ENCODE measurements at places on chromosomes 7 and 10.

GRCh38 chr10:33368086-33368485, 33.6 kb upstream of the NRP1 start:
- no peak for DNase-seq

GRCh38 chr10:4051641-4052151, 266.7 kb upstream of the KLF6 start:
- DNase-seq, result no peak

- peak; percentile 3 for DNase-seq
Measured at GRCh38 chr7:101507791-101508252, 121.3 kb downstream of the MYL10 start.

- no peak for DNase-seq
Measured at GRCh38 chr10:59257224-59257623, 80.8 kb downstream of the PHYHIPL start.

DNA sequence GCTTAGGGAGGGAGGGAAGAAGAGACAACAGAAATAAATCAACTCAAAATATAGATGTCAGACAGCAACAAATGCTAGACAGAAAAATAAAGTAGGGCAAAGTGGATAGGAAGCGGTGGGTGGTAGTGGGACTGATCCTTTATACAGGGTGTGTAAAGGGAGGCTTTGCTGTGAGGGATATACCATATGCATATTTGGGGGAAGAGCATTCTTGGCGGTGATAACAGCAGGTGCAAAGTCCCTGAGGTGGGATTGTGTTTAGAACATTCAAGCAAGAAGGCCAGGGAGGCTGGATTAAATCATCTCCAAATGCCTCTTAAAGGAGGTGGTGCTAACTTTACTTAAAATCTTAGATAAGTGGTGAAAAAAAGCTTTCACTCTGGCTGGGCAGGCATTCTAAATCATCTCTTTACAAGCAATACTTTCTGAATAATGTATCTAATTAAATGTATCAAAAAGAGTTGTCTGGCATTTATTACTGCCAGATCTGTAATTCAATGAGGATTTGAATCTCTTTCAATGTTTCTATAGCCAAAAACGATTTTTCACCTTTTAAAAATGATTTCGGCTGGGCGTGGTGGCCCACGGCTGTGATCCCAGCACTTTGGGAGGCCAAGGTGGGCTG, 9.4 kb upstream of the AKR1B15 start:
- no peak for DNase-seq

DNA sequence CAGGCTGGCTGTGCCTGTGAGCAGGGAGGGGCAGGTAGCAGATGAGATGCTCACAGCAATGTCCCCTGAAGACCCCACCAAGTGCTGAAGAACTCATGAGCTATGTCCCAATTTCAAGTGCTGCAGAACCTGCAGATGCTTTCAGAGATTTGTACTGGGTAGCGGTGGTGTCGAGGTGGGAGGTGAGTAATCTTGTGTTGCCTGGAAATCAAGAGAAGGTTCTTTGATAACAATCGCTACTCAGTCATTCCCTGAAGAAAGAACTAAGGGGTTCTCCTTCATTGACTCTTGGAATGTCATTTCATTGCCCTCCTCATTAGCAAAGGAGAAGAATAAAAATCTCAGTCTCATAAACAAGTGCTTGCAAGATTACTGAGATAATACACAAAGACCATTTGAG, 246.4 kb downstream of the EMX2 start:
- DNase-seq, result no peak

GRCh38 chr10:119289227-119289920, 82.0 kb downstream of the GRK5 start:
- no peak for DNase-seq

DNA sequence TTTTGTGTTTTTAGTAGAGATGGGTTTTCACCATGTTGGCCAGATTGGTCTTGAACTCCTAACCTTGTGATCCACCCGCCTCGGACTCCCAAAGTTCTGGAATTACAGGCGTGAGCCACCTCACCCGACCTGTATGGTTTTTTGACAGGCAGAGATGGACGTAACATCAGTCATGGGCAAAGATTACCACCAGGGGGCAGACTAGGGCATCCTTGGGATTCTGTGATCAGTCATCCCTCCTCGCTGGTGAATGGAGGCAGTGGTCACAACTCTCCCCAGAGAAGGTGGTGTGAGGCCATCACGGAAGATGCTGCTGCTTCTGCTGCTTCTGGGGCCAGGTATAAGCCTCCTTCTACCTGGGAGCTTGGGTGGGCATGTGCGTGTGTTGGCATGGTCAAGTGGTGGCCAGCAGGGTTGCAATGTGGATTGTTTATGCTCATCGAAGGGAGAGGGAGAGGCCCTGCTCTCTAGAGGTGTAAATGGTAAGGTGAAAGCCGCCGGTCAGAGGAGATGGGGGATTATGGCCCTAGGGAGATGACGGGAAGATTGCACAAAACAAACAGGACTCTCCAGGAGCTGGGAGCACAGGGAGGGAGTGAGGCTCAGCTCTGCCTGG, 122.7 kb upstream of the PRSS1 start:
- no peak for DNase-seq

DNA sequence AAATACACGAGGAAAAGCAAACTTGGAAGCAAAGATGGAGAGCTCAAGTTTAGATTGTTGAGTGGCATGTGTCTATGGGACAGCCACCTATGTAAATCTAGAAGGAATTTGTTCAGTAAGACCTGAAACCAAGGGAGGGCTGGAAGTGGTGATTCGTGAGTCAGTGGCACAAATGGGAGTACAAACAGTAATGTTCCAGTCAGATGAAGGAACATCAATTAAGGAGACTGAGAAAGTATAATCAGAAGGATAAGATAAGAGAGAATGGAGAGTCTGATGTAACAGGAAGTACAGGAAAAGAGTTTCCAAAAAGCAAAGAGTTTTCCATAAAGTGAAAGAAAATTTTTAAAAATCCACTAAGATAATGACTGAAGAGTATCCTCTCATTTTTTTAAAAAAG, 544.2 kb downstream of the KIF20B start:
- no peak for DNase-seq

DNA sequence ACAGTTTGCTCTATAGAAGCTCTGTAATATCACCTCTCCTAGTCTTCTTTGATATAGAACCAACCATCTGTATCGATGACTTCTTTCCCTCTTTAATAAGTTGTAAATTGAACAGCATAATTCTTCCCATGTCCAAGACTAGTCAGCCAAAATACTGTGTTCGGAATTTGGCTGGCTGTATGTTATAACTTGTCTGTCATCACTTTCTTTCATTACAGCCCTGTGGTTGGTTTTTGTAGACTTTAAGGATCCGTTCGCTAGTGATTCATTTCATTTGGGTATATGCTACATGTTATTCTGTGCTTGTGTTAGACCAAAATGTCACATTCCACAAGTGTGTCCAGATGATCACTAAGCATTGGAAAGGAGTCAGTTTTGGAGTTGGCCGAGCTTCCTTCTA, 155.4 kb upstream of the ITGB1 start:
- DNase-seq, result no peak

DNA sequence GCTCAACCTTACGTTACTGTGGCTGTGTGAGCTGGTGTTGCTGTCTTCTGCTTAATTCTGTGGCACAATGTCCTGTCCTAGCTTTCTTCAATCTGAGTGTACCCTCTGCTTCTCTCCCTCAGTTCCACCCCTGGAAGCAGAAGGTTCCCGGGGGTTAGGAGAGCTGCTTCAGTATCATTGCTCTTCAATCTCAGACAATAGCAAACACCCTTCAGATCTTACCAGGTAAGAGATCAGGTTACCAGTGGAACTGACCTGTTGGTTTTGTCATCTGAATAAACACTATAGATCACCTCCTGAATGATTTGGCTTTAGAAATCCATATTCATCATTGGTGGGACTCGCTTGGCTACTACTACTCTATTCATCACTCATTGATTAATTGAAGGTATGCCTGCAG, 48.4 kb downstream of the DNAJB9 start:
- peak; percentile 44 for DNase-seq

DNA sequence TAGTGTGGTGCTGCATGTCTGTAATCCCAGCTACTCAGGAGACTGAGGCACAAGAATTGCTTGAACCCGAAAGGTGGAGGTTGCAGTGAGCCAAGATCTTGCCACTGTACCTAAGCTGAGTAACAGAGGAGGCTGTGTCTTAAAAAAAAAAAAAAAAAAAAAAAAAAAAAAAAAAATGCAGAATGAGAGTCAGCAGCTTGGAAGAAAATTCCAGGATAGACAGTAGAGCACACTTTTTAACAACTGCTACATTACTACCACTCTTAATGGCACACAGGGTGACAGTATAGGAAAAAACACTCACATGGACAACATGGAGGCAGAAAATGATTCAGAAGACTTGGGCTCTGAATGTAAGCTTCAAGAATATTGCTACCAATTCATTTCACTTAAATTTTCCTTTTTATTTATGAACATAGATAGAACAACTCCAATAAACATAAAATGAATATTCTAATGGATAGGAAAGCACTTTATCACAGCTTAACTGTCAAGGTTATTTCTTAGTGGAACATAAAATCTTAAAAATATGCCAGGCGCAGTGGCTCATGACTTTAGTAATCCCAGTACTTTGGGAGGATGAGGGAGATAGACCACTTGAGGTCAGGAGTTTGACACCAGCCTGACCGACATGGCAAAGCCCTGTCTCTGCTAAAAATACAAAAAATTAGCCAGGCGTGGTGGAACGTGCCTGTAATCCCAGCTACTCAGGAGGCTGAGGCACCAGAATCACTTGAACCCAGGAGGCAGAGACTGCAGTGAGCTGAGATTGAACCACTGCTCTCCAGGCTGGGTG, 31.5 kb downstream of the CHCHD3 start:
- no peak for DNase-seq

DNA sequence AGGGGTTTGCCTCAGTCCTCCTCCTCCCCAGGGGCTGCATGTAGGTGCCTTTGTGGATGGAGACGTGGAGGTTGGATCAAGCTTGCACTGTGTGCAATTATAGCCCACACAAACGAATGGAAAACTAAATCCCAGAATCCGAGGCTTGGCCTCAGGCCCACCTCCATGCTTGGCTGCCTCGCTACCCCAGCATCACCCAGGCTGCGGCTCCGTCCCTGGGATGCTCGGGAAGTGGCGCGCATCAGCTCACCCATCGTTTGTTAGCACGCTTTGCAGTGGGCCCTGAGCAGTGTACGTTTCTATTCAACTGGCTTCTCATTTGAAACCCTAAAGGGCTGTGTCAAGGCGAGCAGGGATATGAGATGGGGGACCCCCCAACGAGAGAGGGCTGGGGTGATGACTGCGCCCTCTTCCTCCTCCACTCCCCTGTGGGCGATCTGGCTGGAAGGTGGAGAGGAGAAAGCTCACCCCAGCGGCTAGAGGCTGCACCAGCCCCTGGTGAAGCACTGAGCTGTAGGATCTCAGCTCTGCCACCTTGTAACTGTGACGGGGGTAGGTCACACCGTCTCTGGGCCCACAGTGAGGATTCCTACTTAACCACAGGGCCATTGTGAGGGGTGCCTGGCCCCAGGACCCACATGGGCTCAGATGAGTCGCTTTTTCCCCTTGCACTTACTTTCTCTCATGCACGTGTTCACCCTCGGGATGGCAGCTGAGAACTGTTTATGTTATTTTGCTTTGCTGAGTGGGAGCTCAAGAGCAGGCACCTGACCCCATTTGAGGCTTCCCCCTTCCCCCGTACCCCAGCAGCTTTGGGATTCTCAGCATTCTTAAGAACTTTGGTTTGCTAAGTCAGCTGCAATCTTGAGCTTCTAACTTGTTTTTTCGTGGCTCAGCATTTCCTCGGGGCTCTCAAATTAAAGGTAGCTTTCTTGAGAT, 12.7 kb upstream of the BTBD16 start:
- DNase-seq, result no peak

DNA sequence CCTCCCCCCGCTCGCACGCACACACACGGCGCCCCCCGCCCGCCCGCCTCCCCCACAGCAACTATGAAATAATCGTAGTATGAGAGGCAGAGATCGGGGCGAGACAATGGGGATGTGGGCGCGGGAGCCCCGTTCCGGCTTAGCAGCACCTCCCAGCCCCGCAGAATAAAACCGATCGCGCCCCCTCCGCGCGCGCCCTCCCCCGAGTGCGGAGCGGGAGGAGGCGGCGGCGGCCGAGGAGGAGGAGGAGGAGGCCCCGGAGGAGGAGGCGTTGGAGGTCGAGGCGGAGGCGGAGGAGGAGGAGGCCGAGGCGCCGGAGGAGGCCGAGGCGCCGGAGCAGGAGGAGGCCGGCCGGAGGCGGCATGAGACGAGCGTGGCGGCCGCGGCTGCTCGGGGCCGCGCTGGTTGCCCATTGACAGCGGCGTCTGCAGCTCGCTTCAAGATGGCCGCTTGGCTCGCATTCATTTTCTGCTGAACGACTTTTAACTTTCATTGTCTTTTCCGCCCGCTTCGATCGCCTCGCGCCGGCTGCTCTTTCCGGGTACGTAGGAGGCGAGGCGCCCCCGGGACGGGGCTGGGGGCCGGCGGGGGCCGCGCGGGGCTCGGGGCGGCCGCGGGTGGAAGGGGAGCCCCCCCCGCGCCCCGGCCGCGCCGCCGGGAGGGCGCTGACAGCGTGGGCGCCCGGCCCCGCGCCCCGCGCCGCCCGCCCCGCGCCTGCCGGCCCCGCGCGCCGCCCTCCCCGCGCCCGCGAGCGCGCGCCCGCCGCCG, 441 bp downstream of the BMI1 start:
- DNase-seq, result peak; percentile 47

- DNase-seq, result peak; percentile 66
Measured at GRCh38 chr10:45420453-45421192, 46.6 kb downstream of the ALOX5 start.
